Spinal cord (tissue), 10 donors: ENCODE measurements at places on chromosomes 16 and 17. TPM values are rescaled to one million over a fixed set of nuclear protein-coding genes. Genes with fewer than 3 reads are reported as not detected.

DNA sequence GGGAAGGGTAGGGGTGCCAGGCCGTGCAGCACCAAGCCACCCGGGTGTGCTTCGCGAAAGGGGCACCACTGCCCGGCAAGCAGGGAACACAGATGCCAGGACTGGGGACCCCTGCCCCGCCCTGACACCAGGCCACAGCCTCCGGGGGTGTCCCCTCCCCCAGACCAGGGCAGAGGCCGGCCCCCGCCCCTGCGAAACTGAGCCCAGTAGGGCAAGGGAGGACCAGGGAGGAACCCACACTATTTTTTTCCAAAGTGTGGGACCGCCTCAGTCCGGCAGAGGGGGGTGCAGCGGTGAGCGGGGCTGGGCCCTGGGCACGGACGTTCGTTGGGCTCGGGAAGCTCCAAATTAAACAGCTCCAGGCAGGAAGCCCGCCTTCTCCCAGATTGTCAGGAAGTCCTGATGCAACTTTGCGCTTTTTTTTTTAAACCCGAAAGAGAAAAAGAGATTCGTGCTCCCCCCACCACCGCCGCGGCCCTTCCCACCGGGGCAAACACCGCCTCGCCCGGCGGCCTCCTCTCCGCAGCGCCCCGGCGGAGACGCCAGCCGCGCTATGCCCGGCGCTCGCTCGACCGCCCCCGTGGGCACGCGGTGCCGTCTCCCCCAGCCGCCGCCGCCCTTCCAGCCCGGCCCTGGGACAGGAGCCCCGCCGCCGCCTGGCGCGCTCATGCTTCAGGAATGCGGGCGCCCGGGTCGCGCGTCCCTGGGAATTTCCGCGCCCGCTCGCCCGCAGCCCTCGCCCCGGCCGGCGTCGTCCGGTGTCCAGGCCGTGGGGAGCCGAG is 755 bp downstream of the PIEZO1 start:
- no peak for DNase-seq

DNA sequence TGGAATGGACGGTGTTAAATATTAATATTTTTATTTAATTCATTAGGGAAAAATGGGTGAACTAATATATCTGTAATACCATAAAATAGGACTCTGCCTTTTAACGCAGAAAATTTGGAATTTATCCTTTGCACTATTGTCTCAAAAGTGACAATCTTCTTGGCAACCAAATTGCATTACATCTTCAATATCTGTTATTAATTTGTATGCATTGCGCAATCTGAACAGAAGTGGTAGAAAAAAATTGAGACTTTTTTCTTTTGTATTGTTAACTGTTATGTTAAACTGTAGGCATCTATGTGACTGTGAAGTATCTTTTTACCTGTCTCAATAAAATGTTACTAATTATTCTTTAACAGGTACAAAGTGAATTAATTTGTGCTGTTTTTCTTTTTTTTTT is 55.6 kb downstream of the PPM1E start:
- DNase-seq, result no peak

DNA sequence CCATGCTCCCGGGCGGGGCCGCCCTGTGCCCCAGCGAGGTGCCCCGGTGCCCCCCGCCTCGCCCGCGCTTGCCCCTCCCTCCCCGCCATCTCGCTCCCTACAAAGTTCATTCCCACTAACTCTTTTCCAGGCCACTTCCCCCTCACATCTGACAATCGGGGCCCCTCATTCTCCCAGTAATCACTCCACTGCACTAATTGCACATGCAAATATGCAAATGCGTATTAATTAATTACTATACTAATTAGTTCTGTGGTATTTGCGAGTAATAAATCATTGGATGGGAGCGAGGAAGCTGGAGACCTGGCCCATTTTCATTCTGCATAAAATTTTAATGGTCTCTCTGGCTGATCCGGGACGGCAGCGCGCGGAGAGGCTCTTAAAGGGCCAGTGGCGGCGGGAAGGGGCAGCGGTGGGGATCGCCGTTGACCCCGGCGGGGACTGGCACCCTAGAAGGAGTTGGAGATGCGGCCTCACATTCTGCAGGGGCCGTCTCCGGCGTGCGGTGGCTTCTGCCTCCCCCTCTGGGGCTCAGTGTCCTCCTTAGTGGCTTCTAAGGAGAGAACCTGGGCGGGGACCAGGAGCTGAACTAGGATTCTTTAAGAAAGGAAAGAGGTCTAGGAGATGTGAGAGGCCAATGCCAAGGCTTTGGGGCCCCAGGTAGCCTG is 8.4 kb upstream of the PPP1R1B start:
- DNase-seq, result peak; percentile 68

- no peak for DNase-seq
Observed at GRCh38 chr17:70535986-70536385, 366.7 kb downstream of the KCNJ2 start.

- no peak for DNase-seq
Observed at GRCh38 chr16:10561001-10561400, 19.4 kb downstream of the EMP2 start.

- DNase-seq, result no peak
Observed at GRCh38 chr17:32960815-32961214, 30.8 kb upstream of the SPACA3 start.

DNA sequence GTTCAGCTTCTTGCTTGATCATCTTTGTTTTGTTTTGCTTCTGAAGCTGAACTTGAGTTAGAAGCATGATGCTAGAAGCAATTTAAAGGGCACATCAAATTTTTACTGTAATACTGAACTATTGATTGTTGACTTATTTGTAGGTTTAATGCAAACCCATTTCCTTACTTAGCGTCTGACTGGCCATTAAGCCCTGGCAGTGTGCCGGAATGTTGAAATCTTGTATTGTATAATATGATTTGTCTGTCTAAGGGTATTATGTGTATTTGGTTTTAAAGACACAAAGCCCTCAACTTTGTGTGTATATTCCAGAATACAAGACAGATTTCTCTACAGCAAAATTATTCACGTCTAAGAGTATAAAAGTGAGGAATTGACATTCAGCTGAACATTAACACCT is 39.7 kb downstream of the NUP93 start:
- no peak for DNase-seq

The ACE gene
- polyA plus RNA-seq, result 14.4 TPM

The ADAMTS18 gene
- polyA plus RNA-seq, result 7.5 TPM
